ENCODE measurements at places on chromosomes 2 and 18.

GRCh38 chr2:150482111-150482510 lies 5.4 kb downstream of the RND3 start:
- no peak for DNase-seq

- DNase-seq = peak; percentile 22
These were observed 8.2 kb upstream of the GAREM2 start for GRCh38 chr2:26164641-26165211.

- peak; percentile 56 for DNase-seq
These were observed 1.8 kb downstream of the SLC4A3 start for GRCh38 chr2:219628986-219629901.

DNA sequence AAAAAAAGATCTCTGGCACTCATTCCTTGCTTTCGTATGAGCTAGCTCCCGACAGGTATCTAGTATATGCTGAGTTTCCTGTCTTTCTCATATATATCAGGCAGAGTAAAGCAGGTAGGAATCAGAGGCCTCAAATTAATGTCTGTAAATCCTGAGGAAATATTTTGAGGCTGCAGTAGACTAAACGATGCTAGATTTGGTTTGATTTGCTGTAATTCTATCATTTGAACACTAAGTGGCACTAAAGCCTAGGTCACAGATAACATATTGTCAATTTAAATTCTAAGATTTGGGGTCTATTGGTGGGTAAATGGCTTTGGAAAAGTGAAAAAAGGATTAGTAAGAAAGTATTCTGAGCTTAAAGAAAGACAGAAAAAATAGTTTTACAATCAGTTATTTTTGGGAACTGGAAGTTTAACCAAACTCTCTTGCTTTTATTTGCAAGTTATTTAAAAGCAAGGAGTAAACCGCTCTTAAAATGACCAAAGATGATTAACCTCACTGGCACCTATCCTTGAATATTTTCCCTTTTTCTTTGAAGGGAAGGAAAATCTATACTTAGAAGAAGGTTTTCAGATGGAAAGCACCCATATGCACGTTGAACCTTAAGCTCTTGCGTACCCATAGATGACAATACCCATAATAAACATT lies 37.6 kb upstream of the SLC4A10 start:
- DNase-seq = no peak

DNA sequence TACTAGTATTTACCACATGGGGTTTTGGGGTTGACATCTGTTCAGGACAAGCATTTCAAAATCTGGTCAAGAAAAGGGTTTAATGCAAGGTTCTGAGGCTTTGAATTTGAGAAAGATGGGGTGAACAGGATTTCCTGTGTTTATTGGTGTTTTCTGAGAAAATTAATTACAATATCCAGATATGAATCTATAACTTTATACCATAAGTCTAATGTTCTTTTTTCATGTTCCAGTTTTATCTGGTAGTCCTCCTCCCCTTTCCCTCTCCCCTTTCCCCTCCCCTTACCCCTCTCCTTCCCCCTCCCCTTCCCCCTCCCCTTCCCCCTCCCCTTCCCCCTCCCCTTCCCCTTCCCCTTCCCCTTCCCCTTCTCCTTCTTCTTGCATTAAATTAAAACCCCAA lies 1518.2 kb upstream of the TMEFF2 start:
- no peak for DNase-seq

DNA sequence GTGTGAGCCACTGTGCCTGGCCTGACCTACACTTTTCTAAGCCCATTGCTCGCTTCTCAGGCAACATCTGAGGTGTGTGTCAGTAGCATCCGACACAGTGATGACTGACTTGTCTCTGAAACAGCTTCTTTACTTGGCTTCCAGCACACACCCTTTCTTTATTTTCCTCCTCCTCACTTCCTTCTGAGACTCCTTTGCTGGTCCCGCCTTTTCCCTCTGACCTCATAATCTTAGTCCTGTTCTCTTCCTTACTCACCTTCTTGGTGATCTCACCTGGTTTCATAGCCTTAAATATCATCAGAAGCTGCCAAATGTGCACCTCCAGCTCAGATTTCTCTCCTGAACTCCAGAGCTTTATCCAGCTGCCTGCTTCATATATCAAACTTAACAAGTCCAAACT lies 66.6 kb upstream of the PELI1 start:
- DNase-seq = no peak

GRCh38 chr2:31420936-31421335 lies 6.4 kb upstream of the XDH start:
- DNase-seq = no peak

GRCh38 chr2:238344517-238344916 lies 24.2 kb downstream of the TRAF3IP1 start:
- DNase-seq = no peak

- no peak for DNase-seq
These were observed 42.0 kb upstream of the HS6ST1 start for GRCh38 chr2:128360711-128361110.

GRCh38 chr2:222733846-222734702 lies 62.6 kb downstream of the MOGAT1 start:
- no peak for DNase-seq

GRCh38 chr2:55518841-55519165 lies 715 bp upstream of the CFAP36 start:
- DNase-seq = no peak

- no peak for DNase-seq
These were observed 28.4 kb downstream of the ADCYAP1 start for GRCh38 chr18:933082-933481.

DNA sequence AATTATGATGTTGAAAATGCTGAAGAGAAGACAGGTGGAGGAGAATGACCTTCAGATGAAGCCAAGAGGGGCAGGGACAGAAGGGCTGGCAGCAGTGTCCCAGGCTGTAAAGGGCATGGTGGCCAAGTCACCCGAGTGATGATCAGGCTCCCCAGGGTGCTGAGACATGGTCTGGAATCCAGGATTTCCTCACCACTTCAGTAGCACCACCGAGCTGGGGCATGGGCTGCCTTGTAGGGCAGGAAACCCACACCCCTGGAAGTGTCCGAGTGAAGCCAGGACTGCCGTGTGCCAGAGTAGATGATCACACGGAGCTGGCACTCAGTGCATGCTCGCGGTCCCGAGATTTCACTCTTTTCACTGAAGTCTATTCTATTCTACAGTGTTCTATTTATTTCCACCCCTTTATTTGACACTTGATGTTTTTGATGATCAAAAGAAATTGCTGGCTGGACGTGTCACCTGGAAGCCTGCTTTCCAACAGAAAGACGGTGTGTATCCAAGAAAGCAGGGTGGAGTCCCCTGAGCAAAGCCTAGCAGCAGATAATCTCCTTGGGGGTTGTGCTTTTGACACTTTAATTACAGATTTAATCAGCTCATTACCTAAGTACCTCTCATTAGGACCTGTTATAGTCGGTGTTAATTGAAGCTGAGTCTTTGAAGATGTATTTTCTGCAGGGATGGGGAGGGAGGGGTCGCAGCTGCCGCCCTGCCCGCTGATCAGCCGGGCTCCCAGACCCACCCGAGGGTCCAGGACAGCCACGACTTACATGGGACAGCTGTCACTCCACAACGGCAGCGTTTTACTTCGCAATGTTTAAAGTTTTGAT lies 92.3 kb downstream of the SEPTIN10 start:
- peak; percentile 42 for DNase-seq

- DNase-seq = no peak
These were observed 75.6 kb upstream of the ID2 start for GRCh38 chr2:8606226-8606625.

DNA sequence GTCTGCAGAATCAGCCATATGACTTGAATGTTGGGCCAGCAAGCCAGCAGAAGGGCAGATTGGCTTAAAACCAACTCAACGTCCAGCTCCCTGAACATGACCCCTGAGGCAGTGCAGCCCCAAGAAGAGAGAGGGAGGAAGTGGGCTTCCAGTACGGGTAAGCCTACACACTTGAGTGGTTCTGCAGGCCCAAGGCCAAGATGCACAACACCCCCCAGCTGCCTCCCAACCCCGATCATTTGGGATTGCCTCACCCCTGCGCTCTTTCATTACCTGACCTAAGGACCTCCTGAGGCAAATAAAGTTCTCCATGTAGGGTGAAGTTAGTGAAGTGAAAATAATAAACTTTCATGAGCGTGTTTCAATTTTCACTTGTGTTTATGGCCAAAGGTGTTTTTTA lies 536.0 kb downstream of the TNS1 start:
- no peak for DNase-seq

DNA sequence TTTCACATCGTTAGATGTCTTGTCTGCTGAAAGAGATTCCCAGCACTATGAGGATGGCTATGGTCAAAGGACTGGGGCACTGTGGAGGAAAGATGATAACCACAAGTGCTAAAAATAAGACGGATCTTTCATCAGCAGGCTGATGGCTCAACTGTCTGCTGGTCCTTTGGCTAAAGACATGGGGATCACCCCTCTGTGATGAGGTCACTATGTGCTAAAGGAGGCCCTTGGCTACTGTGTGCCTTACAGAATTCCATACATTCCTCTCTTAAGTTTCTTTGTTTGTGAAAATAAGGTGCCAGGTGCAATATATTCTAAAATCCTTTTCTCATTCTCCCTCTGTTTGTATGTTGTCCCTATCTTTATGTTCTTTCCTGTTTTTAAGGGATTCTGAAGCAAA lies 39.7 kb upstream of the LYPD6 start:
- DNase-seq = no peak

DNA sequence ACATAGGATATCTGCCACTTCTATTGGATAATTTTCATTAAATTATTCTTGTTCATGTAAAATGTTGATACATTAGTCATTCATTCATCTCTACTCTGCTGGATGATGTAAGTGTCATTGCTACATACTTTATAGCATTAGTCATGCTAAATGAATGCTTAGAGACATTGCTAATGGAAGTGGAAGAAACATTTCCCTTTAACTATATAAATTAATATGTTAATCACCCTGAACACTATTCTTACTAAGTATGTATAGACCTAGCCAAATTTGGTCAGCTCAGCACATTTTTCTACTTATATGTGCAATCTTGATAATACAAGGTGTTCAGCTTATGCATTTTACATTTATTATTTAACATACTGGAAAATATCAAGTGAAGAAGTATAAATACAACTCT lies 160.2 kb downstream of the DPP4 start:
- no peak for DNase-seq

GRCh38 chr2:22199994-22200393 lies 1076.2 kb downstream of the TDRD15 start:
- no peak for DNase-seq

- DNase-seq = no peak
These were observed 175.0 kb downstream of the ALPK2 start for GRCh38 chr18:58453913-58454317.

DNA sequence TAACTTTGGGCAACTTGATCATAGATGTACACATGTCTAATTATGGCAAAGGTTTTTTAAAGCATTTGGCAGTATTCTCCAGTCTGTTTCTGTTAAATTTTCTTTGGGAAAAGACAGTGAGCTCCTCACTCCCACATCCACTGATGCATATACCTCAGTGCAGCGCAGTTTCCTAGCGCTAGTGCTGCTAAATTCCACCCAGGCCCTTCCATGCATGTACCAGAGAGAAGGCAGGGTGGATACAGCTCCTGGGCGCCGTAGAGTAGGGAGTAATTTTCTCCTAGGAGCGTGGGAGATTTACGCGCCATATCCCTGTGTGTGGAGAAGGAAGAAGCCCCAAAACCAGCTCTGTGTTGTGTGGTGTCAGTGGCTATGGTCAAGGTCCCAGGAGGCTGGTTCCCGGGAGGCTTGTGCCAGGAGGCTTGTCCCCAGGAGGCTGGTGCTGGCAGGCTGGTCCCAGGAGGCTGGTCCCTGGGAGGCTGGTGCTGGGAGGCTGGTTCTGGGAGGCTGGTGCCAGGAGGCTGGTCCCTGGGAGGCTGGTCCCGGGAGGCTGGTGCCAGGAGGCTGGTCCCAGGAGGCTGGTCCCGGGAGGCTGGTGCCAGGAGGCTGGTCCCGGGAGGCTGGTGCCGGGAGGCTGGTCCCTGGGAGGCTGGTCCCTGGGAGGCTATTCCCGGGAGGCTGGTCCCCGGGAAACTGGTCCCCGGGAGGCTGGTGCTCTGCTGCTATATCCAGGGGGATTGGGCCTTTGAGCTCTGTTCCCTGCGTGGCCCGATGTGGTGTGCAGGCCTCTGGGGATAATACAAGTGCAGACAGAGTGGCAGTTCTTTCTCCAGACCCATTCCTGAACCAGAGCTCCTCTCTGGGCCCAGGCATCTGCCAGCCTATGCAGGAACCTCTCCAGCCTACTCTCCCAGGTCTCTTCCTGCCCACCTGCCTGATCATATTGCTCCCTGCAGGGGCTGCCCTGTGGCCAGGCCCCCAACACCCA lies 161.2 kb downstream of the SEPTIN10 start:
- DNase-seq = peak; percentile 52

- no peak for DNase-seq
These were observed 297.0 kb upstream of the REV1 start for GRCh38 chr2:99786636-99787390.

- DNase-seq = no peak
These were observed 7.4 kb upstream of the EXOC6B start for GRCh38 chr2:72833084-72833714.

DNA sequence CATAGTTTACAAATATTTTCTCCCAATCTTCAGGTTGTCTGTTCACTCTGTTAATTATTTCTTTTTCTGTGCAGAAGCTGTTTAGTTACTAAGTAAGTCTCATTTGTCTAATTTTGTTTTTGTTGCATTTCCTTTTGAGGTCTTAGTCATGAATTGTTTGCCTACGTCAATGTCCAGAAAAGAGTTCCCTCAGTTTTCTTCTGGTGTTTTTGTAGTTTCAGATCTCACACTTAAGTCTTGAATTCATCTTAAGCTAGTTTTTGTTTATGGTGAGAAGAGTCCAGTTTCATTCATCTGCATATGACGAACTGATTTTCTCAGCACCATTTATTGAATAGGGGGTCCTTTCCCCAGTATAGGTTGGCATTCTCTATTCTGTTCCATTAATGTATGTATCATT lies 1252.2 kb upstream of the TMEFF2 start:
- DNase-seq = no peak

GRCh38 chr18:23530195-23530594 lies 26.9 kb downstream of the RMC1 start:
- DNase-seq = no peak

- no peak for DNase-seq
These were observed 55.0 kb downstream of the COL6A3 start for GRCh38 chr2:237358721-237359517.

GRCh38 chr2:29613067-29613466 lies 308.3 kb downstream of the ALK start:
- DNase-seq = no peak

GRCh38 chr2:79771493-79771892 lies 258.6 kb downstream of the CTNNA2 start:
- no peak for DNase-seq

DNA sequence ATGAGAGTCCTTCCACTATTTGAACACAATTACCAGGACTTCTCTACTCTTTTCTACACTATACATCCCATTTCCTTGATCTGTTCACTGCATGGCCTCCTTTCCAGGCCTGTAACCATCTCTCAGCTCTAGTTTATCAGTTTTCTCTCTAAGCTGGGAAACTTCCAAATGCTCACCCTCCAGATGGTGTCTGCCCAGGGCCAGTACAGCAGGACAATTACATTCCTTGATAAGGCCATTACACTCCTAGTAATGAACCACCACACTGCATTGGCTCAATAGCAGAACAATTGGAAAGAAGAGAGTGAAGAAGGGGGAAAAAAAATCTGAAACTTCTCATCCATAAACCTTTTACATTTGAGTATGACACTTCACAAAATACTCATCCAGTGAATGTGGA lies 359.1 kb downstream of the ALK start:
- no peak for DNase-seq

GRCh38 chr2:172102391-172103359 lies at the start of gene DLX2:
Gene DLX2 (minus strand): TSS chr2:172102900. CDS start chr2:172102538, 362 bp downstream.
- DNase-seq = peak; percentile 82

All from sigmoid colon (tissue), 7 donors.